Glutamatergic neuron (in vitro differentiated cells): ENCODE measurements at places on chromosomes 12 and 14.
A peak's percentile ranks its signal among the peaks of the same experiment; 100 is the strongest.

DNA sequence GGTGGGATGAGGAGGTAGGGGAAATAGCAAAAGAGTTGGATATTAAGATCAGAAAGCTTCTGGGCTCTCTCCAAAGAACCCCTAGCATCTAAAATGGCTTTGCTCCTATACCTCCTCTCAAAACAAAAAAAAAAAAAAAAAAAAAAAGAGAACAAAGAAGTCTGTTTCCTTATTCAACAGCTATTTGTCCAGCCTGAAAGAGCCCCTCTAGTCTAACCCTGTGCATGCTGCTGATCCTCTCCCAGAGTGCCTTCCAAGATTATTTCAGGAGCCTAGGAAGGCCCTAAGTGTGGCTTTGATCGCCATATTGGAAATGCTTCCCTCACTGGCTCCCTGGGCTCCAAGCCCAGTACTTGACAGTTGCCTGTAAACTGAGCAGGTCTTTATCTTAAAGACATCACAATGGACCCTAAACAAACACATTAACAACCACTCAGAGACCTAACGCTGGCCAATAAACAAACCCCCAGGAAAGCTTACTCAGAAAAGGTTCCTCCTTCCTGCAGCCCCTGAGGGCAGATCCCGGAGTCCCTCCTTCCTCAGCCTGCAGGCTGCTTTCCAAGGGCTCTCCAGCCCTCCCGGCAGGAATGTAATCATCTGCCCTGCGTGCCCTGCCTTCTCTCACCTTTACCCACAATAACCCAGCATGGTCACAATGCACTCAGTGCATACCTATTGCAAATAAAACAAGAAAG is 17.4 kb upstream of the COL2A1 start:
- no peak overlapping the region for H3K4me3 ChIP-seq
- no peak overlapping the region for H3K27ac ChIP-seq
- peaks cover 2% of the 10 kb centered on the region for H3K4me1 ChIP-seq
- no peaks in the 10 kb centered on the region for H3K36me3 ChIP-seq
- peaks cover 27% of the 10 kb centered on the region for H3K27me3 ChIP-seq

GRCh38 chr12:18754124-18754707 is 16.3 kb downstream of the CAPZA3 start:
- no peaks in the 10 kb centered on the region for H3K36me3 ChIP-seq
- H3K27ac ChIP-seq, result peak overlapping the region; percentile 68
- no peaks in the 10 kb centered on the region for H3K27me3 ChIP-seq
- peaks cover 36% of the 10 kb centered on the region for H3K4me1 ChIP-seq

DNA sequence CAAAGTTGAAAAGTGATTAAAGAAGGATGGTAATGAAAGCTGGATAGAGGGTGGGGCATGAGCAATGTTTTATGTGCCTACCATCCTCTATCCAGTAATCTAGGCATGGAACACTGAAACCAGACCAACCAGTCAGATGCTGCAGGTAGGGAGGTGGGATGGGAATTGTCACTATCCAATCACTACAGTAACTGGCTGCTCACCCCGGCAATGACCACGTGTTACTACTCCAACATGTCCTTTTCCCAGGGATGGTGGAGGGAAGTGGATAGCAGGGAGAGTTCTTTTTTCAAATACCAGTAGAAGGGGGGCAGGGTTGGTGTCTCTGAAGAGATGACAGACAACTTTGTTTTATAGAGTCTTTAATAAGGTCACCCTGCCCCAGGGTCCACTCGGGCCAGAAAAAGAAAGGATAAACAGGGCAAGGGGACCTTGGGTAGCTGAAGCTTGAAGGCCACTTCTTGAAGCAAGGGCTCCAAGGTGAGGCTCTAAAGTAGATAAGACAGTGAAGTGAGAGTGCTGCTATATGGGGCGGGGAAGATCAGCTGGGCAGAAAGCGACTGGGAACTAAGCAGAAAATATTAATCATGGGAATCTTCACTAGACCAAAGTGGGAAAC is 14.7 kb upstream of the CDH24 start:
- no peak for DNase-seq
- peaks cover 25% of the 10 kb centered on the region for H3K4me1 ChIP-seq
- H3K27me3 ChIP-seq, result peaks cover 5% of the 10 kb centered on the region
- H3K4me3 ChIP-seq, result peak overlapping the region; percentile 94
- H3K36me3 ChIP-seq, result peaks cover 1% of the 10 kb centered on the region

GRCh38 chr14:62980693-62981092 is 64.6 kb downstream of the KCNH5 start:
- DNase-seq, result no peak
- no peak overlapping the region for H3K27ac ChIP-seq
- H3K4me1 ChIP-seq, result peaks cover 2% of the 10 kb centered on the region
- no peaks in the 10 kb centered on the region for H3K27me3 ChIP-seq
- no peak overlapping the region for H3K4me3 ChIP-seq
- H3K36me3 ChIP-seq, result no peaks in the 10 kb centered on the region

GRCh38 chr14:66910311-66910840 is 278.9 kb upstream of the GARIN2 start:
- no peaks in the 10 kb centered on the region for H3K4me1 ChIP-seq
- no peaks in the 10 kb centered on the region for H3K36me3 ChIP-seq
- DNase-seq, result no peak
- H3K27me3 ChIP-seq, result no peaks in the 10 kb centered on the region
- no peak overlapping the region for H3K27ac ChIP-seq

- no peaks in the 10 kb centered on the region for H3K36me3 ChIP-seq
- peak overlapping the region; percentile 93 for H3K27ac ChIP-seq
- peak overlapping the region; percentile 96 for H3K4me3 ChIP-seq
- peaks cover 3% of the 10 kb centered on the region for H3K27me3 ChIP-seq
- DNase-seq, result no peak
These were observed 512 bp downstream of the ACTR10 start for GRCh38 chr14:58200480-58200841.
